ENCODE measurements at places on chromosomes 1 and 21. TPM values are rescaled to one million over a fixed set of nuclear protein-coding genes. Genes with fewer than 3 reads are reported as not detected.

The PLCH2 gene
- total RNA-seq: 132 TPM

DNA sequence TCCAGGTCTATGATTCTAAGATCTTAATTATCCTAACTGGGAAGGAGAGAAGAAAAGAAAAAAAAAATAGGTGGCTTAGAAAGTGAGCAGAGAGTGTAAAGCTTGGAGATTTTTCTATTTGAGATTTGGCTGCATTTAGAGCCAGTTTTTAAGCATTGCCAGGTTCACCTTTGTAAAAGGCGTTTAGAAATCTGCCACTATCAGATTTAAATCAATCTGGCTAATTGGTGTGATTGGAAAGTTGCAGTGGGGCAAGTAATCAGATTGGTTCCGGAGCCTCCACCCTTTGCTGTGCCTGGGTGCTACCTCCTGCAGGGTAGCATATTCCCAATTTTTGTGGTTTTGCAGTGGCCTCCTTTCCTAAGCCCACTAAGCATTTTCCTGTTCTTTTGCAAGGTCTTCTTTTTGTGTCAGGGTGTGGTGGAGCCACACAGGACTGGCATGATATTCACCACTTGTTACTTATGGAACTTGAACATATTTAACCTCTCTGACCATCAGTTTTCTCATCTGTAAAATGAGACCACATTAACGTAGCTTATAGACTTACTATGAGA is 48.5 kb upstream of the PPP2R5A start:
- DNase-seq: no peak

- no peak for DNase-seq
Observed at GRCh38 chr1:41882486-41882885, 36.2 kb downstream of the HIVEP3 start.

- peak; percentile 62 for DNase-seq
Observed at GRCh38 chr1:52604063-52604770, 2.0 kb downstream of the GPX7 start.

DNA sequence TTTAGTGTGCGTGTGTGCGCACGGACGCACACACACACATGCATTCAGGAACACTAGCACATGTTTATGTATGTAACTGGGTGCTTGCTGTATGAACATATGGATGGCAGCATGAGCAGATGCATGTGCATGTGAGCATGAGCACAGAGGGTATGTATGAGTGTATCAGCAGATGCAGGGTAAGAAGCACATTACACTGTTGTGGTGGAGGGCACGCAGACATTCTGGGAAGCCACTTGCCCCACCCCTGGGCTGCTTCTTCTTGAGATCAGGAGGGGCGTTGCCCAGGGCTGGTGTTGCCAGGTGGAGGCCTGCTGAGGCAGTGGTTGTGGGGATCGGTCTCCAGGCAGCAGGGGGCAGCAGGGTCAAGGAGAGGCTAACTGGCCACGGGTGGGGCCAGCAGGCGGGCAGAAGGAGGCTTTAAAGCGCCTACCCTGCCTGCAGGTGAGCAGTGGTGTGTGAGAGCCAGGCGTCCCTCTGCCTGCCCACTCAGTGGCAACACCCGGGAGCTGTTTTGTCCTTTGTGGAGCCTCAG is 3.9 kb upstream of the P3R3URF start:
- DNase-seq: peak; percentile 88
